CD4-positive, alpha-beta T cell treated with Interleukin-12 subunit alpha and Interleukin-12 subunit beta, for 1 hour (primary cell): ENCODE measurements at places on chromosomes 3 and 15.

DNA sequence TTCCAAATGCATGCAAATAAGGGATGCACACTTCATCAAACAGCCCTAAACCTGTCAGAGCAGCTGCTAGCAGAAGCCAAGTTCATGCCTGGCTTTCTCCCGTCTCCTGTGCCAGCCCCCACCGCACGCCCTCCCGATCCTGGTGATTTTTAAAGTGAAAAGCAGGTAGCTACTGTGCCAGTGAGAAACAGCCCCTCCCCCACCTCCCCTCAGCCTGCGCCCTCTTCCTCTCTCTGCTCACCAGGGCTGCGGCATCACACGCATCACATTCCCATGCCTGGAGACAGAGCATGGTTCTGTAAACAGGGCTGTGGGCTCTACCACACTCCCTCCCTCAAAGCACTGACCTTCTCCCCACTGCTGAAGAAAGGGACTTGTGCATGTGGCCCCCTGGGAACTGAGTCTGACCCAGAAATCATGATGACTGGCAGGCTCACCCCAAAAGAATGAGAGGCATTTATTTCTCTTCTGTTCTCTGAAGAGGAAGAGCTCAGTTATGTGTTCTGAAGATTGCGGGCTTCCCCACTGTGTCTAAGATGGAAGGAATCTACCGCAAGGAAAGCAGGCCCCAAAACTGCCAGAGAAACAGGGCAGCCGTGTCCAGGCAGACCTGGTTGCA, 14.5 kb upstream of the SLC6A1 start:
- DNase-seq: no peak

GRCh38 chr3:28376424-28376823, 27.8 kb upstream of the AZI2 start:
- no peak for DNase-seq

DNA sequence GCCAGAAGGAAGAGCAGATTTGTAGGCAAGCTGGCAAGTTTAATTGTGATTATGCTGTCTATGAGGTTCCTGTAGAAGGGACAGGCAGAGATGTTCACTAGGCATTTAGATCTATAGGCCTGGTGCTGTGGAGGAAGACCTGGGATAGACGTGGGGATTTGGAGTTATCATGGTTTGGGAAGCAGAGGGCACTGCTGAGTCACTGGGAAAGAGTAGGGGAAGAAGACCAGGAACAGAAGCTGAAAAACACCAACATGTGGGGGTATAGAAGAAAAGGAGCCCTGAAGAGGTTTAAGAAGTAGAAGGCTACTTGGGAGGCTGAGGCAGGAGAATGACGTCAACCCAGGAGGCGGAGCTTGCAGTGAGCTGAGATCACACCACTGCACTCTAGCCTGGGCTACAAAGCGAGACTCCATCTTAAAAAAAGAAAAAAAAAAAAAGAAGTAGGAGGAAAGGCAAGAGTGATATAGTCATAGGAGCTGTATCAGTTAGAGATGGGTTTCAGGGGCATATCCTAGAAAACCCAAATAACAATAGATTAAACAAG, 19.3 kb downstream of the GRK7 start:
- DNase-seq: no peak

DNA sequence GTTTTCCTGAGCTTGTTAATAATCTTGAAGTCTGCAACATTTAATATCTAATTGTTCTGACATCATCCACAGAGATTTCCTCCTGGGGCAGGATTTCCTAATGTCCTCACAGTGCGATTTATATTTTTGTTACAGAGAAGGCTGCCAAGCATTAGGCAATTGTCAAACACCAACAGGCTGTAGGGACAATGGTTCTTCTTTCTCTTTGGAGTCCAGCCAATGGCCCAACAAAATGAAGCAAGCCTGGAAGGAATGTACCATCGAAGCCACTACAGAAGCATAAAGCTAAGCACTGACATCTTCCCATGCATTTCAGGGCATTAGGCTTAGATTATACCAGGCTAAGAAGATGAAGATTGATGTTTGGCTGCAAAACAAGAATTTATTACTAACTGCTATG, 173.0 kb upstream of the FRMD4B start:
- no peak for DNase-seq

DNA sequence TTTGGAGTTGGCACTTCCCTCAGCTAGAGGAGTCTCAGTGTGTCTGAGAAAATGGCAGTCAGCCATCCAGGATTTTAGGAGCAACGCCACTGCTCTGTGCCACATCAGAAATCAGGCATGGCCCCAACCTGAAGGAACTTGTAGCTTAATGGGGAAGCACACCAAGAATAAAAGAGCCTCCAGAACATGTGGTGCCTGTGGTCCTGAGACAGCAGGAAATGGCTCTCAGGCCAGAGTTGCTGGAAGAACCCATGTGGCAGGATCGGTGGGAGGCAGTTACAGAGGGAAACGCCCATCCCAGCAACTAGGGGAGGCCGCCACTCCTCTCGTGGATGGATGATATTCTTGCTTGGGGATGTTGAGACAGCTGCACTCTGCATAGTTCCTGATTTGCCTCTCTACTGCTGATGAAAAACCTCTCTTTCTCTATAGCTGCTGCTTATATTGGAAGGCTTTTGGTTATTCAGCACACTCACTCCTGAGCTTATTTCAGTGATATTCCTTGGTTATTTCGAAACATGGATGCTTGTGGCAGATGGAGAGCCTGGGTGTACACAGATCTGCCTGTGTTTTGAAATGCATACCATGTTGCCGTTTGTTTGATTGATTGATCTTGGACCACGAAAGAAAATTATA, 52.4 kb downstream of the KLHL25 start:
- no peak for DNase-seq

GRCh38 chr15:87930457-87930856, 326.1 kb downstream of the NTRK3 start:
- no peak for DNase-seq

GRCh38 chr3:127803619-127804018, 18.7 kb downstream of the MGLL start:
- DNase-seq: no peak

DNA sequence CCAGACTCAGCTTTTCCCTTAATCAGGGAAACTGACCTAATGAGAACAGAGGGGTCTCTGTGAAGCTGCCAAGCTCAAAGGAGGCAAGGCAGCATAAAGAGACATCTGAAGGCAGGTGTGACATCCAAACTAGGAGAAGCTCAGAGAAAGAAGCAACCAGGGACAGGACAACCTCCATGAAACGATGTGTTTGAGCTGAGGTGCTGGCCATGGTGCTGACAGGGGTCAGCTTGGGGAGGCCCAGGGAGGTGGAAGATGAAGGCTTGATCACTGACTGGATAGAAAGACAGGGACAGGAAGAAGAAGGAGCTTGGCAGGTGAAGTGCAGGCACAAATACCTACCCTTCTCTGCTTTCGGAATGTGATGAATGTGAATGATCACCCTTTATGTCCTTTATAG, 179.5 kb upstream of the NSMCE3 start:
- DNase-seq: no peak

DNA sequence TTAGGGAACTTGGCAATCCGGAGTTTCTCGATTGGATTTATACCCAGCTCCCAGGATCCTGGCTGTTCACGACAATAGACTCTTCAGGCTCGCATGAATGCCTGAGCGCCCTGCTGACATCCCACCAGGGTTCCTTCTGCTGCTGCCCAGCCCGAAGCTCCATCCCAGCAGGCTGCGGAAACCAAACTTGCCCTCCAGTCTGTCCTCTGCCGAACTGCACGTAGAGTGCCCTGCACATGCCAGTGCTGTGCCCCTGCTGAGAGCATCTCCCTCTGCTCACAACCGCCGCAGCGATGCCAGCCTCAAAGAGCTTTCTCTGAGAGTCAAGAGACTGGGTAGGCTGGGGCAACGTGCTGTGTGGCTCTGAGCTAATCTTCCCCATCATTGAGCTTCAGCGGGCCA, 6.9 kb downstream of the ADAMTS7 start:
- DNase-seq: no peak

DNA sequence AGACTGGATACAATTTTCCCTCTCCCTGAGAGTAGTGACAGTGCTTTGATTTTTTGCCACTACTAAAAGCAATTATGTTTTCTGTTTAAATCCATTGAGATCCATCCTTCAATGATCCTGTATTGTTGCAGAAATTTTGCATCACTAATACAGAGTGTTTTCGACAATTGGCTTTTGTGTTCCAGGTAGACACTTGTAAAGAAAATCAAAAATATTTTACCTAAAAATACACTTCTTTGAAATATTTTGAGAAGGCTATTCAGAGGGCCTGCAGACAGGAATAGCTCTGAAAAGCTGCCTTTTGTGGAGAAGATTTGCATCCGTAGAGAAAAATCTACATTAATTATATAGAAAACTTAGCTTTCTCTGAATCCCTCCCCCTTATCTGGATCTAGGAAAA, 66.8 kb upstream of the STRIT1 start:
- DNase-seq: no peak

DNA sequence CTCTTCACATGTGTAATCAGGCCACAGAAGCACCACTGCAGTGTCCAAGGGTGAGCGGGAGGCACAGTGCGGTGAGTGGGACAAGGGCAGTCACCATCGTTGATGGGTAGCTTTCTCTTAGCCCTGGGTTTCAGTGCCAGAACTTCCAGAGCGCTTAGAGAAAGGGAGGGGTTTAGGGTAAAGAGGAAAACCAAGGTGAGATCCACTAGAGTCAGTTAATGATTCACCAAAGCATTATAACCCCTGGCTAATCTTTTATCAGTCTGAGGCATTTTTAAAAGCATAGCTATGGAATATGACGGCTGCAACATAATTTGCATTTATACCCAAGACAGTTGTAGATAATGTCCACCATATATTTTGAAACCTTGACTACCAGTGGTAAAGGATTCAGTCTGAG, 94.8 kb downstream of the SHQ1 start:
- no peak for DNase-seq

GRCh38 chr3:187022403-187023029, 92.2 kb downstream of the ST6GAL1 start:
- DNase-seq: no peak

- no peak for DNase-seq
Observed at GRCh38 chr3:150221904-150222523, 186.1 kb upstream of the TSC22D2 start.

GRCh38 chr3:123802007-123802625, 82.0 kb downstream of the MYLK start:
- no peak for DNase-seq

GRCh38 chr3:121942116-121942786, 48.0 kb downstream of the SLC15A2 start:
- no peak for DNase-seq

GRCh38 chr3:46960081-46960701, 16.4 kb downstream of the CCDC12 start:
- DNase-seq: no peak

DNA sequence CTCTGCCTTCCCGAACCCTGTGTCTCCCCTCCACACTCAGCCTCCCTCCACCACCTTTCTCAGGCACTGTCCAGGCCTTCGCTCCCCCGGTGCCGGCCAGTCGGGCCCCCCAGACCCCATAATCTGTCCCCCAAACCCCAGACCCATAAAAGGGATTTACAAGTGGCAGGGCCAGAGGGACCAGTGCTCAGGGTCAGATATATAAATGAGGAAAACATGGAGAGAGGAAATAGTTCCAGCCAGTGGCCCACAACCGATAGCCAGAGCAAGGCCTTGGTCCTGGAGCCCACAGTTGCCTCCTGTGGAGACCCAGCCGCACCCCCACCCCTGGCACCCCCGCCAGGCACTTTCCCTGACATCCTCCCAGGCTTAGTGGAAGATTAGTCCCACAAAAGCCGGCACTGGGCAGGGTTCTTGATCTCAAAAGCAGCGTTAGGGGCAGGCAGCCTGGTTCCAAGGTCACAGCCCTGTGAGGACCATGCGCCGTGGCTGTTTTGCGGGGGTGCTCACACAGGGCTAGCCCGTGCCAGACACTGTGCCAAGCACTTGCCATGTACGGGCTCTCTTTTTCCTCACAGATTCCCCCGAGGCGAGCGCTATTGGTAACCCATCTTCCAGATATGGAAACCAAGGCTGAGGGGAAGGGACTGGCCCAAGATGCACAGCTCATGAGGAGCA, 1.1 kb upstream of the PLXND1 start:
- no peak for DNase-seq

- DNase-seq: no peak
Observed at GRCh38 chr3:136381051-136381450, 130.9 kb downstream of the PCCB start.

DNA sequence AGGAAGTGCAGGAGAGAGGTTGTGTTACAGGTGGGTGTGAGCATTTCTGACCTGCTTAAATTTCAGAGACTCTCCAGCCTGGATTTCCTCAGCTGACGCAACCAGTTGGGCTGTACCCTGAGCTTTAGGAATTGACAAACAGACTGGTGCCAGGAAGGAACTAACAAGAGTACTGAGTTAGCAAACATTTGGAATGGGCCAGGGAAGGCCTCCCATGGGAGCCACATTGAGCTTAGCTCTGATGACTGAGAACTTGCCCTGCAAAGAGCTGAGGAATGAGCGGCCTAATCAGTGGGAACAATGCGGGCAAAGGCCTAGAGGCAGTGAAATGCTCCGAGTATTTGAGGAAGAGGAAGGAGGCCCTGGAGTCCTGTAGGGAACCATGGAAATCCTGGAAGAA, 254.2 kb downstream of the FEZF2 start:
- no peak for DNase-seq

DNA sequence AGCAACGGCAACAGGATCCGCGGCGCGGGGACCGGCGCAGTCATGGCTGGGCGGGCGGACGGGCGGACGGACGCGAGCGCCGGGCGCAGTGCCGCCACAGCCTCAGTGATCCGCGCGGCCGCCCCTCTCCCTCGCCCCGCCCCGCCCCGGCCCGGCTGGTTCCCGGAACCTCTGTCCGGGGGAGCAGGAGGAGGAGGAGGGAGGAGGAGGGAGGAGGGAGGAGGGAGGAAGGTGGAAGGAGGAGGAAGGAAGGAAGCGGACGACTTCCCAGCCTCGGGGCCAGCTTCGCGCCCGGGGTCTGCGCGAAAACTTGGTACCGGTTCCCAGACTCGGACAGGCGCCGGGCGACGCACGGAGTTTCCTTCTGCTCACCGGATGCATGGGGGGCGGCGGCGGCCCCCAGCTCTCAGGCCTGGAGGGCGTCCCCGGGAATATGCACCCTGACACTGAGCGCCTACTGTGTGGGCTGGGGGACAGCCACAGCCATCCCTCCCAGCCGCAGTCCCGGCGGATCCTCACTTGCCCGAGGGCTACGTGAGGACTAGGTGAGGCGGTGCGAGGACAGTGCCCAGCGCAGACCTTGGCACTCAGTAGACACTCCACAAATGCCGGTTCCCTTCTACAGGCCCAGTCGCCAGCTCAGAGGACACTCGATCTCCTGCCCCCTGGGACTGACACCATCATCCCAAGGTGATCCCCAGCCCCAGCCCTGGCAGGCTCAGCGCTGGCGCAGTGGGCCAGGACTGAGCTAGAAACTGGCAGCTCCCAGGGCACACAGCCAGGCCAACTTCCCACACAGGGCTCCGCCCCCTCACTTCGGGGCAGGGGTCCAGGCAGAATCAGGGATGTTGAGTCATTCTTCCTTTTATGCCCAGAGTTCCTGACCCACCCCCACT, at the start of gene SHISA5:
SHISA5 (minus strand) TSS at position 124 of the 896 bp plus-strand sequence; CDS start at position 44, 80 bp downstream.
- peak; percentile 57 for DNase-seq
